ENCODE measurements at places on chromosomes 2 and 18.
A peak's percentile ranks its signal among the peaks of the same experiment; 100 is the strongest.

- no peak for DNase-seq
Measured at GRCh38 chr2:215755641-215756345, 257.6 kb downstream of the MREG start.

DNA sequence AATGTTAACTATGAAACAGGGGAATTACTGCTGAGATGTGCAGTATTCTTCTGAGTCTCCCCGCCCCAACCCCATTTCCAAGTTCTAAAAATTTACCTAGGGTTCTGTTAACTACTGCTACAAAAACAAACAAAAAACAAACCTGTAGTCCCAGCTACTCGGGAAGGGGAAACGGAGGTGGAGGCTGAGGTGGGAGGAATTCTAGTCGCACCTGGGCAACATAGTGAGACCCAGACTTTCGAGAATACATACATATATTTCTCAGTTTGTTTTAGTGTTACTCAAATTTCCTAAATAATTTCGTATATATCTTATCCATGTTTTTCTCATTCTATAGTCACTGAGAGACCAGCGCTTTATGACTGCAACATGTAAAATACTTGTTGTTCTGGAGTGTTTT is 989 bp downstream of the STAM2 start:
- DNase-seq = no peak

DNA sequence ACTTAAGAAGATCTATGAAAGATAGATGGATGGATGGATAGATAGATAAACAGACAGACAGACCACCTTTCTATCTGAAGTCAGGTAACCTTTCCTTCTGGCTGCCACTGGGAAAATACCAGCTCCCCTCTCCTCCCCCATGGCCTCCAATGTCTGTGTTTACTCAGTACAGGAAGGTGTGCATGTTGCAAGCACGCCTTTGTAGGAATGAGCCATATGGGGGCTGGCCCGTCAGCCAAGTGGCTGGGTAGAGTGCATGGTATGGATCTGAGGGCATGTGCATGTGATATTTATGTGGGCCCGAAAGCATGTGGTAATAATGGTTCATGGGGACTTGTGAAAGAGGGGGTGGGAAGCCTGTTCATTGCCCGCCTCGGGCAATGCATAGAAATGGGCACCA is 109.2 kb upstream of the FZD7 start:
- no peak for DNase-seq

DNA sequence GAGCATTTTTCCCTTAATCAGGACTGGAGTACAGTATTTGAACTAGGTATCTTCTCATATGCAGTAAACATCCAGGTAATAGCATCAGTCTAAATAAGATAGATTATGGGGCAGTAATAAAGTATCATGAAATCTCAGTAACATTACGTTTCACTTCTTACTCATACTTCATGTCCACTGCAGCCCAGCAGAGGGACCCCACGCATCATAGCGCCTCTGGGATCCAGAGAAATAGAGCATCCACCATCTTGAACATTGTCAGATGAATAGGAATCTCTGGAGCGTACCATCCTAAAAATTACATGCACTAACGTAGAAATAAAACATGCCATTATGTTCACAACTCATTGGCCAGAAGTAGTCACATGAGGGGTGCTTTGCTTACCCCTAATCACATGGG is 499.0 kb downstream of the CPS1 start:
- no peak for DNase-seq

- DNase-seq = no peak
Measured at GRCh38 chr2:98465456-98466226, 21.0 kb downstream of the INPP4A start.

DNA sequence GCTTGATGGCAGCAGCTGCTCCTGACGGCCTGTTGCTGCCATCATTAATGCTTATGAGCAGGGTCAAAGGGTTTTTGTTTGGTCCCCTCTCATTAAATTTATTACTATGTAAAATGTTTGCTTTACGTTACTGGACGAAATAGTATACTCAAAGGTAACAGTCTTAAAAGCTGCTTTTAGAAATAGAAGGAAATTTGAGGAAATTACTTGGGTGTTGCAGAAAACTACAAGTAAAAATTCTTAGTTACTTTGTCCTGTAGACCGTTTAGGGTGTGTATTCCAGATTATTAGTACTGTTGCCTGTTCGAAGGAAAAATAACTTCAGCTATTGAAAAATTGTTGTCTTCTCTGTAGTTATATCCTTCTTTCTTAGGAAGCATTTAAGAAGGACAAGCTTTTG is 27.8 kb downstream of the DDX1 start:
- DNase-seq = no peak

DNA sequence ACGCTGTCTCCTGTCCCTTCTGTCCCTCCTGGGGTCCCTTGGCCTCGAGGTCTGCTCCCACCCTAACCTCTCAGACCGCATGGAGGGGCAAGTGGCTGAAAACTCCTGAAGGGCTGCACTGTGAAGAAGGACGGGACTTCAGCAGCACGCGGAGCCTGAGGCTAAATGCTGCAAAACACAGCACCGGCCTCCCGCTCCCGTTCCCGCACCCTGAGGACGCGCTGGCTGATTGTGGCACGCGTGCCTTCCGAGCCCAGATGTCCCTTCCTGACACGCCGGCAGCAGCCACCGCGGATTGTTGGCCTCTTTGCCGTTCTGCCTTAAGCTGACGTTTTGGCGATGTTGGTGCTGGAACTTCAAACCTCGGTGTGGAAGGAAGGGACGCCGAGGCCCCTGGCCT is 125.9 kb upstream of the CTDP1 start:
- peak; percentile 50 for DNase-seq

DNA sequence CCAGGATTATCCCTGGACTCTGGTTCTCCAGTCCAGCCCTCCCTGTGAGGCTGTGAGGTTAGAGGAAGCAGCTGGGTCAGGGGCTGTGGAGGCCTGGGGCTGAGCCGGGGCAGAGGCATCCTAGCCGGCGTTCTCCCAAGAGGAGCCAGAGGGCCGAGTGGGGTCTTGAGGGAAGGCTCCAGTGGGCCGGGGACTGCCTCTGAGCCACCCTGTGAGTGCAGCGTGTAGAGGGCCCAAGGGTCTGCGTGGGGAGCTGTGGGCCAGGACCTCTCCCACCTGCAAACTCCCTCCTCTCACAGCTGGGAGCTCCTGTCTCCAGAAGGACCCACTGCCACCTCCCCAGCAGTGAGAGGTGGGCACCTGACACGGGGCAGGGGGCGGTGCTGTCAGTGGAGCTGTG is 41.0 kb downstream of the GLI2 start:
- DNase-seq = peak; percentile 53

- DNase-seq = no peak
Measured at GRCh38 chr18:75067996-75068645, 140.8 kb downstream of the PTGR3 start.

DNA sequence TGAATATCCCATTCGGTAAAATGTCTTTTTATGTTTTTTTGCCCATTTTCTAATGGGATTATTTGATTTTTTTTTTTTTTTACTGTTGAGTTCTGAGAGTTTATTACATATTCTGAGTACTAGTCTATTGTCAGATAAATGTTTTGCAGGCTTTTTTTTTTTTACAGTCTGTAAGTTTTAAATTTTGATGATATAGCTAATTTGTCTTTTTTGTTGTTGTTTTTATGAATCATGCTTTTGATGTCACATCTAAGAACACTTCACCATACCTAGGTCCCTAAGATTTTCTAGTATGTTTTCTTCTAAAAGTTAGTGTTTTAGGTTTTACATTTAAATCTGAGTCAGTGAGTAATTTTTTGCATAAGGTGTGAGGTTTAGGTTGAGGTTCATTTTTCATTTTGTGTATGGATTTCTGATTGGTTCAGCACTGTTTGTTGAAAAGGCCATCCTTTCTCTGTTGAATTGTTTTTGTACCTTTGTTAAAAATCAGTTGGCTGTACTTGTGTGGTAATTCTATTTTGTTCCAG is 40.7 kb downstream of the PTPN4 start:
- no peak for DNase-seq

DNA sequence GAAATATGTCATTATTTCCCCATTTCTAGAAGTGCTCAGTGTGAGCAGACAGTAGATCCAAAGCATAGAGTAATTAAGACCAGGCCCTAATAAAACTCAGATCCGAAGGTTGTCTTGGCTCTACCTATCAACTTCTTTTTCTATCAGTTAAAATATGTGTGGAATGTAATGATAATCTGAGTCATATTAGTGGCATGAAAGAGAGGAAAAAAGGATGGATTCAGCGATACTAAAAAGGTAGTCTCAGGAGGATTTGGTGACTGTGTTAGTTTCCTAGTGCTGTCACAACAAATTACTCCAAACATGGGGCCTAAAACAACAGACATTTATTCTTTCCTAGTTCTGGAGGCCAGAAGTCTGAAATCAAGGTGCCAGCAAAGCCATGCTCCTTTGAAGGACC is 103.7 kb upstream of the NABP1 start:
- no peak for DNase-seq

- no peak for DNase-seq
Measured at GRCh38 chr2:231193216-231193615, 5.2 kb upstream of the ARMC9 start.

- no peak for DNase-seq
Measured at GRCh38 chr18:79516441-79516931, 120.8 kb downstream of the NFATC1 start.

DNA sequence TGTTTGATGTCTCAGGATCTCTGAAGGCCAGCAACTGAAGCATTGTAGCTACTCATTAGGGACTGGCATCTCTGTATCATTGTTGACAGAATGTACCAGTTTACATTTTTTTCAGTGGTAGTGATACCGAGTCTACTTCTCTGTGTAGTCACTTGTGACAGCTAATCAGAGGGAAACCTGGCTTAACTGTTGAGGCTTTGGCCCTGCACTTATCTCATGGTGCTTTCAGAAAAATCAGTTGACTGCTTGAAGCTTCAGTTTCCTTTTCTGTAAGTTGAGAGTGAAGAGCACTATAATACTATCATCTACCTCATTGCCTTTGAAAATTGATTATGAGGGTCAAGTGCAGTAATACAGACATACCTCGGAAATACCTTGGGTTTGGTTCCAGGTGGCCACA is 90.0 kb downstream of the COMMD1 start:
- DNase-seq = no peak

DNA sequence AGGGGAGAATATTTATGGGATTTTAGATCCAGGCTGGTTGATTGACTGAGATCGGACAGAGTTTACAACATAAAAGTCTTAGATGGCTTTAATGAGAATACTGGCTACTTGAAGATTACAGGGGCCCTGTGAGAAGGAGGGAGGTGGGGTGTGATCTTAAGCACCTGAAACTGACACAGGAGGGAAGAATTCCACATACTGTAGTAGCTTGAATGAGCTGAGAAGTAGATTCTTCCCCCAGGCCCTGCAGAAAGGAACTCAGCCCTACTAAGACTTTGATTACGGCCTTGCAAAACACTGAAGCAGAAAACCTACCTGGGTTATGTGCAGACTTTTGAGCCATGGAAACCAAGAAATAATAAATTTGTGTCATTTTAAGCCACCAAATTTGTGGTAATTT is 1062.9 kb upstream of the GYPC start:
- no peak for DNase-seq

DNA sequence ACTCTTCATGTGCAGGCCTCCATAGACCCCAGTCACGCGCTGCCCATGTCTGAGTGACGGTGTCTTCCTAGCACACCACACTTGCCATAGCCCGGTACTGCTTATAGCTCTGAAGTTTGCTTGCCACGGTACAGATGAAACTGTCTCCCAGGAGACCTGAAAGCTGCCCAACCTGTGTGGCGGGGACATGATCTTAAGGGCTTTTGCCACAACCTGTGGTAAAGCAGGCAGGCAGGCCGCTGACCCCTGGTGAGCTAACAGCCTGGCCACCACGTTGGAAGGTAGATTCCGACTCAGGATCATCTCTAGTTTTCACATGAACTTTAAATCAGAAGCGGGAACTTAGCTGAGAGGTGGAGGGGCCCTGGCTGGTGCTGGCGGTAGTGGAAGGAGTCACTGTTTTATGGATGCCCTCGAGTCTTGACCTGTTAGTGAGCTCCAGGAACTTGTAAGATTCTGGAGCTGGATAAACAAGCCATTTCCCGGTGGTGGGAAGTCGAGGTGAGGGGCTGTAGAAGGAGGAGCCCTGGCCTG is 153.3 kb downstream of the ZNF236 start:
- no peak for DNase-seq

GRCh38 chr18:78777992-78778391 is 201.6 kb upstream of the SALL3 start:
- DNase-seq = no peak

DNA sequence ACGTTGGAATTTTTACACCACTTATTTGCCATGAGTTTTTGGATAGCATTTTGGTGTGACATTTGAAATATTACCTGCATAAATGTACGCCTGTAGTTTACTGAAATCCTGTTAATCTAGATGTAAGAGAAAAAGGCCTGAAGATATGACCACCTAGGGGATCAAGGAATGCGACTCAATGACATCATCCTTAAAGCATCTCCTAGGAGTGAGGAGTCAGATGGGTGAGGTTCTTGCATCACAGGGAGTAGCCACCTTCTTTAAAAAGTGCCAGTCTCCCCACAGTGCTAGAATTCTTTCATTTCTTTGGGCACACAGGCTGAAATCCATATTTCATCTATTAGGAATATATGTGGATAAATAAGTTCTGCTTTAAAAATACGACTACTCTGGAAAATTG is 34.5 kb downstream of the ADCYAP1 start:
- no peak for DNase-seq

DNA sequence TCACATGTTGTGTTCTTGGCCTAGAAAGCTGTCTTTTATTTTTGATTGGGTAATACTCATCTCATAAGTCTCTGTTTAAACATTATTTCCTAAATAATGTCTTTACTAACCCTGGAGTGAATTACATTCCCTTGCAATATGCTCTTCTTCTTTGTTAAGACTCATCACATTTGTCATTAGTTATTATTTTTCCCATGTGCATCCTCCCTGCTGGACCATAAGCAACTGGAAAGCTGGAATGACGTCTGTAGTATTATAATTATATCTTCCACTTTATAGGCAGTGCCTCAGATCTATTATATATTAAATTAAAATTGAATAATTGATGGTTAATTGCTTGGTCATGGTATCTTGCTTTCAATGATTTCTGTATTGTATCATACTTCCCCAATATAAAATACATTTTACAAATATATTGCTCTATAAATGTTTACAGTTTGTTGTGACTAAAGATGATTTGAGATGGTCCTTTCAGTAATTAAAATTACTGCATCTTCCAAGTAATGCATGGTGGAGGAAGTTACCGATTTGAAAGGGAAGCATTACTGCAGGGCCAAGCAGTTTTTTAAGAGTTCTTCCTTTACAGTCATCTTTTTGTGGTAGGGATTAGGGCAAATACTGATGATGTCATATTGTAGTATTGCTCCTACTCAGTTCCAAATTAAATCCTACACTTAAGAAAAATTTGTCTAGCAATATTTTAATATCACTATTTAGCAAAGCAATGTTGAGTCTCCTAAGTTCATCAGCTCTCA is 2.1 kb upstream of the RGPD4 start:
- no peak for DNase-seq

GRCh38 chr18:23550898-23551297 is 35.4 kb downstream of the NPC1 start:
- no peak for DNase-seq

GRCh38 chr2:205409411-205409810 is 272.9 kb upstream of the NRP2 start:
- no peak for DNase-seq
